Smooth muscle cell of the coronary artery (primary cell): ENCODE measurements at places on chromosomes 7 and 10. TPM values are rescaled to one million over a fixed set of nuclear protein-coding genes. Genes with fewer than 3 reads are reported as not detected.

Gene LDB3
- total RNA-seq: 0.08 TPM in 1 of 2 replicates, not detected in the other

Gene GALNT11
- 29.0 and 51.4 TPM in 2 replicates for total RNA-seq

Gene LFNG
- total RNA-seq: 2.1 and 2.6 TPM in 2 replicates

Gene MKI67
- 1.6 and 3.3 TPM in 2 replicates for total RNA-seq

Gene GTF2IRD1
- 2.2 and 6.8 TPM in 2 replicates for total RNA-seq

Gene ITGA8
- total RNA-seq: 1.5 and 17.6 TPM in 2 replicates

Gene PCDH15
- not detected in 2 replicates for total RNA-seq

Gene ARHGEF35
- total RNA-seq: 2.0 and 6.1 TPM in 2 replicates

Gene ENTPD7
- total RNA-seq: 12.4 and 27.3 TPM in 2 replicates

Gene HOXA2
- total RNA-seq: not detected in 2 replicates

Gene CWF19L1
- 9.5 and 16.6 TPM in 2 replicates for total RNA-seq

Gene GJD4
- total RNA-seq: not detected in 2 replicates

Gene TEX36
- total RNA-seq: not detected in 2 replicates

Gene SLC16A12
- 0.12 and 0.75 TPM in 2 replicates for total RNA-seq

Gene TRIP6
- total RNA-seq: 70.6 and 75.7 TPM in 2 replicates

Gene ELMO1
- total RNA-seq: 0.15 and 3.2 TPM in 2 replicates

Gene CYP3A7
- 0.23 TPM in 1 of 2 replicates, not detected in the other for total RNA-seq

Gene ARHGEF5
- 1.2 and 3.5 TPM in 2 replicates for total RNA-seq

Gene AKR1C4
- total RNA-seq: not detected in 2 replicates

Gene CDNF
- total RNA-seq: 0.35 and 0.83 TPM in 2 replicates

Gene GPR158
- 0.23 and 0.68 TPM in 2 replicates for total RNA-seq

Gene MYL7
- total RNA-seq: 0.82 TPM in 1 of 2 replicates, not detected in the other

Gene TMEM229A
- total RNA-seq: 0.23 and 0.38 TPM in 2 replicates

Gene SPDYE5
- 0.12 TPM in 1 of 2 replicates, not detected in the other for total RNA-seq

Gene NOS3
- 0.53 and 1.3 TPM in 2 replicates for total RNA-seq

Gene ADRB1
- not detected in 2 replicates for total RNA-seq

Gene NHLRC2
- 2.6 and 6.9 TPM in 2 replicates for total RNA-seq

Gene CLDN4
- 0.23 TPM in 2 replicates for total RNA-seq

Gene PCGF5
- total RNA-seq: 13.2 and 50.4 TPM in 2 replicates

Gene SORBS1
- 0.23 and 0.38 TPM in 2 replicates for total RNA-seq

Gene RBP4
- total RNA-seq: 0.15 and 0.23 TPM in 2 replicates

Gene C10orf67
- total RNA-seq: not detected in 2 replicates

Gene PPP1R17
- total RNA-seq: not detected in 2 replicates

Gene IDI2
- not detected in 2 replicates for total RNA-seq

Gene CTTNBP2
- total RNA-seq: 0.08 and 0.12 TPM in 2 replicates

Gene GPER1
- total RNA-seq: 0.83 and 7.1 TPM in 2 replicates

Gene NACAD
- 0.47 and 1.3 TPM in 2 replicates for total RNA-seq

Gene TMEM130
- total RNA-seq: 0.12 and 0.23 TPM in 2 replicates

Gene AIFM2
- total RNA-seq: 4.8 and 10.4 TPM in 2 replicates

Gene GAD2
- not detected in 2 replicates for total RNA-seq
